ENCODE measurements at places on chromosomes 16 and 17. TPM values are rescaled to one million over a fixed set of nuclear protein-coding genes. Genes with fewer than 3 reads are reported as not detected.
A peak's percentile ranks its signal among the peaks of the same experiment; 100 is the strongest.

GRCh38 chr17:7835814-7836595 lies 2.0 kb downstream of the KDM6B start:
- DNase-seq, result peak; percentile 50

The CEP295NL gene
- 1.2 TPM for total RNA-seq

GRCh38 chr16:49365711-49366509 lies 7.7 kb upstream of the C16orf78 start:
- DNase-seq, result no peak

DNA sequence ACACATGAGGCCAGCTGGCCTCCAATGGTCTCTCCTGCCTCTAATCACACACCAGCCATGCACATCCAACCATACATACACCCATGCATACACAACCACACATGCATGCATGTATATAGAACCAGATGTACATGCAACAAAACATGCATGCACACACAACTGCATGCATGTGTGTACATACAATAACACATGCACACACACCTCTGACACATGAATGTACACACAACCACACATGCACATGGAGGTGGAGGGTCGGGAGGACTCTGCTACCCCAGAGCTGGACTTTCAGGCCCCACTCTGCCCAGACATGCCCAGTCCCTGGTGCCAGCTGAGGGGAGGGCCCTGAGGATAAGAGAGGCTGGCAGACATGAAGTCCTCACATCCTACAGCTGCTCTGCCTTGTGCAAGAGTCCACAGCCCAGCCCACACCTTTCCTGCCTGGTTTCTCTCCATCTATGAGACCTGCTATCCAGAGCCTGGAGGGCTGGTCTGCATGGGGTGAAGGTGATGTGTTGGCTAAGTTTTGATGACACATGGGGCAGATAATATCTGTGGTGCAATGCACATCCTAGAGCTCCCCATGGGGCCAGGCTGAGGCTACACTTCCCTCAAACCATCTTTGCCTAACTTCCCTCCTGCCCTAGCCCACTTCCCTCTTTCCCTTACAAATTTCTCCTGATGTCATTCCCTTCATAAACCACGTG lies 50.9 kb upstream of the SDK2 start:
- DNase-seq, result no peak

DNA sequence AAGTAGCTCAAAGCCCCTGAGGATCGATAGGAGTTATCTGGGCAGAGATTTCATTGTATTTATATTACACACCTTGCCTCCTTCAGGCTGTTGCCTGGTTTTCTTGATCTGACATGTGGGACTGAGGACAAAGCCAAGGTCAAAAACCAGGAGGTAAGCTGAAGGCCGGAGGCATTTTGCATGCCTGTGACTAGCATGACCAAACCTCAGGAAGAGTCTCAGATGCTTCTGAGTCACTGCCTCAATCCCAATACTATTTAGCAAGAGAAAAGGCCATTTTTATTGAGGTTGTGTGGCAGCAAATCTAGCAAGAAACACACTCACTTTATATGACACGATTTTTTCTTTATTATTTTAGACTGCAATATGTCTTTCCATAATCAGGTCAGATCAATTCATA lies 968.1 kb downstream of the CDH11 start:
- no peak for DNase-seq

The CXCL16 gene
- not detected for total RNA-seq

All from neural crest cell (in vitro differentiated cells).